NCI-H2029 treated with DMSO at 0.1 percent for 48 hours (cell line): ENCODE measurements at places on chromosomes 6 and 20.

GRCh38 chr20:17848249-17849048 lies 120.1 kb downstream of the SNX5 start:
- no peak for DNase-seq

- DNase-seq: no peak
Measured at GRCh38 chr20:47929368-47930115, 144.3 kb upstream of the SULF2 start.

- DNase-seq: no peak
Measured at GRCh38 chr6:128412680-128413079, 107.7 kb downstream of the PTPRK start.

DNA sequence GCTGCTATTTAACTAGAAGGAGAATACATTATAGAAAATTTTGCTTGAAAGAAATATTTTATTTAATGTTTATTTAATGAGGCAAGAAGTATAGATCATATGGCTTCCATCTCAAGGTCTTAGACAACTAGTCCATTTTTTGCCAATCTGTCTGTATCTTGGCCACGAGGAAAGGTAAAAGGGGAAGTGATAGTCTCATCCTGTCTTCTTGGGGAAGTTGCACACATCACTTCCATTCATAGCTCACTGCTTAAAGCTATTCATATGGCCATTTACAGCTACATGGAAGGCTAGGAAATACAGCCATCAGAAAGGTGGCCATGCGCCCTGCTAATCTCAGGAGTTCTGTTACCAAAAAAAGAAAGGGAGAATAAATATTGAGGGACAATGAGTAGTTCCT lies 50.8 kb downstream of the METTL24 start:
- no peak for DNase-seq

GRCh38 chr6:15423286-15423993 lies 177.6 kb downstream of the JARID2 start:
- no peak for DNase-seq

DNA sequence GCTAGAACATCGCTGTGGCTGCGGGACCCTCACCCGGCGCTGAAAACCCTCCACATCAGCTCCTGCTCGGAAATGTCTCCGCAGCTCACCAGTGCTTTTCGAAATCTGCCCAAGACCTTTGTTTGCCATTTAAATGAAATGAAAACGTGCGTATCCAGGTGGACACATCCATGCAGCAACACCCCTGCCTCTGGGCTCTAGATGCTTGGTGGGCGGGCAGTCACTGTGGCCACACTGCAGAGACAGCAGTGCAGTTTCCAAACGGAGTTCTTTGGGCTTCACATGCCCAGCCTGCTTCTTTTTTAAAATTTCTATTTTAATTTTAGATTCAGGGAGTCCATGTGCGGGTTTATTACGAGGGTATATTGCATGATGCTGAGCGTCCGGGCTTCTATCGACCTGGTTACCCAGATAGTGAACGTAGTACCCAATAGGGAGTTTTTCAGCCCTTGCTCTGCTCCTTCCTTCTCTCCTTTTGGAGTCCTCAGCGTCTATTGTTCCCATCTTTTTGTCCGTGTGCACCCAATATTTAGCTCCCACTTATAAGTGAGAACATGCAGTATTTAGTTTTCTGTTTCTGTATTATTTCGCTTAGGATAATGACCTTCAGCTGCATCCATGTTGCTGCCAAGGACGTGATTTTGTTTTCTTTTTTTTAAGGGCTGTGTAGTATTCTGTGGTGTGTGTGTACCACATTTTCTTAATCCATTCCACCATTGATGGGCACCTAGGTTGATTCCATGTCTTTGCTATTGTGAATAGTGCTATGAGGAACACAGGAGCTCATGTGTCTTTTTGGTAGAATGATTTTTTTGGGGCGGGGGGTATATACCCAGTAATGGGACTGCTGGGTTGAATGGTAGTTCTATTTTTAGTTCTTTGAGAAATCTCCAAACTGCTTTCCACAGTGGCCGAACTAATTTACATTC lies 4.8 kb upstream of the TUBB2B start:
- peak; percentile 50 for DNase-seq
